ENCODE measurements at places on chromosomes 5 and 9. TPM values are rescaled to one million over a fixed set of nuclear protein-coding genes. Genes with fewer than 3 reads are reported as not detected.

DNA sequence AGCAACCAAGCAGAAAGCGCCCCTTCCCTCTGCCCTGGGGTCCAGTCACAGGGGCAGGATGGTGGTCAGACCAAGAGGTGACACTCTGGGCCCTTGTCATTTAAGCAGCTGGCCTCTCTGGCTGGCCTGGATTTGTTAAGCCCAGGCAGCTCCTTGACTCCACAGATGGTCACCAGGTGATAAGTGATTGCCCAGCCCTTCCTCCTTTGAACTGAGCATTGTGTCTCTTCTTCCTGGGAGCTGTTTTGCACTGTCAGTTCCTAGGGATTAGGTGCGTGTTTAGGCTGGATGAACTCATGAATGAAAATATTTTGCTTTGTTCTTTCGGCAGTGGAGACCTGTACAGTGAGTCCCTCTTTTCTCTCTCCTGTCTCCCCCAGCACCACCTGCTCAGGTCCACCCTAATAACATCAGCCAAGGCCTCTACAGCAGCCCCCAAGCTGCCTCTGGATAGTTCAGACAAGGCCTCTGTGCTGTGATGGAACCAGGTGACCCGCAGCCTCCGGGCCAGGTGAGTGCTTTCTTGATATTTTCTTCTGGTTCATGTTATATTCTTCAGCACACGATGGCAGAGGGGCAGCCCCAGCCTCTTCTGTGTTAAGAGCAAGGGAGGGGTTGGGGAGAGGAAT is 139.7 kb upstream of the PITX1 start:
- no peak for DNase-seq

The IFNK gene
- not detected for total RNA-seq

The SPATA31D4 gene
- total RNA-seq, result not detected

DNA sequence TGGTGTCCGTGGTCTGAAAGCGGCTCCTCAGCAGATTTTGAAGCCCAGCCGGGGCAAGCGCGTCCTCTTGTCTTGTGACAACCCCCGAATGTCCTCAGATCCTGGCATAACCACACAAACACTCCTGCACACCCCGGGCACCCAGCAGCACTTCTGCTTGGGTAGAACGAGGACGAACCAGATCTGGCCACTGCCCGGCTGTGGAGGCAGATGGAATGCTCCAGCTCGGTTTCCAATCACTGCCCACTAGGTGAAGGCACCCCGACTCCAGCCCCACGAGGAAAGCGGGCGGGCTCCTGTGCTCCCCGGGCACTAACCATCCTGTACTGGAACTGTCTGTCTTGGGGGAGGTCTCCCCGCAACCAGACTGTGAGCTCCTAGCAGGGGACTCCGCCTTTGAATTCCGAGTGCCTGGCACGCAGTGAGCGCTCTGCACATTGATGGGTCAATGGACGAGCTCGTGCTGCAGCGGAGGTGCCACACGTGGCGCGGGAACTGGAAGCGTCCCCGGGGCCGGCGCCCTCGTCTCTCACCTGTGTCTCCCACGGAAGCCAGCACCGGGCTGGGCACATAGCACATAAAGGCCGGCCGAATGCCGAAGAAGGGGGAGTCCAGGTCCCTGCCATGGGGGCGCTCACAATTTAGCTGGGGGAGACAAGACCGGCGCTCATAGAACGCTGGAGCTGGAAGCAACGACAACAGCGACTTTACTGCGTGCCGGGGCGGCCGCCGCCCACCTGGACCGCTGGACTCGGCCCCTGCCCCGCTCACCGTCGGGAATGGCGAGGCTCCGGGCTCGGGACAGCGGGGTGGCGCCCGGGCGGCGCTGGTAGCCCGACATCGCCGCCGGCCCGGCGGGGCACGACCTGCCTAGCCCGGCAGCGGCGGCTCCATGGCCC is 608 bp downstream of the ENTR1 start:
- DNase-seq, result peak; percentile 62

The CDC25C gene
- total RNA-seq, result 2.4 TPM

The NR2F1 gene
- total RNA-seq, result 53.8 TPM

GRCh38 chr9:21781656-21782055 is 20.8 kb upstream of the MTAP start:
- DNase-seq, result no peak

- DNase-seq, result no peak
Observed at GRCh38 chr9:81578606-81579005, 110.7 kb downstream of the TLE1 start.

The TENT4A gene
- total RNA-seq, result 11.0 TPM

GRCh38 chr9:94002316-94003140 is 47.4 kb upstream of the BARX1 start:
- no peak for DNase-seq

- no peak for DNase-seq
Observed at GRCh38 chr9:126745574-126746411, 59.0 kb upstream of the ZBTB43 start.

The KIF2A gene
- 238 TPM for total RNA-seq

DNA sequence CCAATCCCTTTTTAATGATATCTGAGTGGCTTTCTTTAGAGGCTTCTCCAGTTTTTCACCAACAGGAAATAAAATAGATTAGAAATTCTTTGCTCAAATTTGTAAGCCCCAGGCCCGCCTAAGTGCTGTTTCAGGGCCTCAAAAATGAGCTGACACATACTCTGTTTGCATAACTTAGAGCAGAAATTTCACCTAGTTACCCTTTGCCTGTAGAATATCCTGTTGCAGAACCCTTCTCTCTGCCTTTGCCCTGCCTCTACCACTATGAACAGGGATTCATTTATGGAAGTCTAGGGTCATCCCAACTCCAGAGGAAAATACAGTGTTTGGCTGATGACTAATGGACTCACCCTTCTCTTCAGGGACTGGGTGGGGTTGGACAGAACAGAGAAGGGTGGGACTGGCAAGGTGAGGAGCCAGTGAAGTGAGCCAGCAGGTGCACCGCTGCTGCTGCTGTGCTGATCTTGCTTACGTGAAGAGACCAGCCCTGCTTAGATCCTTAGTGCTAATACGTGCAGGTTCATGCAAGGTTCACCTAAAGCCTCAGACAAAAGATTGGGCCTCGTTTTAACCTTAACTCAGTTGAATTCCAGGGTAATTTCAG is 22.8 kb downstream of the OSTF1 start:
- DNase-seq, result no peak

GRCh38 chr5:98570010-98570409 is 203.5 kb upstream of the RGMB start:
- DNase-seq, result no peak

- DNase-seq, result no peak
Observed at GRCh38 chr5:164951570-164951969, 1446.2 kb downstream of the MAT2B start.

The ZNF366 gene
- 0.82 TPM for total RNA-seq

The PRSS3 gene
- total RNA-seq, result 1.2 TPM

The RAPGEF6 gene
- 58.7 TPM for total RNA-seq

The KCNIP1 gene
- total RNA-seq, result 15.5 TPM

The PKD2L2 gene
- not detected for total RNA-seq

Data from frontal cortex (tissue), 4 donors.